Fibroblast of skin of abdomen (primary cell): ENCODE measurements at places on chromosomes 12 and 14.
A peak's percentile ranks its signal among the peaks of the same experiment; 100 is the strongest.

GRCh38 chr14:59265808-59266207 lies 77.3 kb downstream of the DAAM1 start:
- no peak for DNase-seq

- no peak for DNase-seq
Observed at GRCh38 chr12:96473394-96474093, 15.8 kb upstream of the CFAP54 start.

- peak; percentile 71 for DNase-seq
Observed at GRCh38 chr12:88185988-88186387, 43.9 kb downstream of the TMTC3 start.

DNA sequence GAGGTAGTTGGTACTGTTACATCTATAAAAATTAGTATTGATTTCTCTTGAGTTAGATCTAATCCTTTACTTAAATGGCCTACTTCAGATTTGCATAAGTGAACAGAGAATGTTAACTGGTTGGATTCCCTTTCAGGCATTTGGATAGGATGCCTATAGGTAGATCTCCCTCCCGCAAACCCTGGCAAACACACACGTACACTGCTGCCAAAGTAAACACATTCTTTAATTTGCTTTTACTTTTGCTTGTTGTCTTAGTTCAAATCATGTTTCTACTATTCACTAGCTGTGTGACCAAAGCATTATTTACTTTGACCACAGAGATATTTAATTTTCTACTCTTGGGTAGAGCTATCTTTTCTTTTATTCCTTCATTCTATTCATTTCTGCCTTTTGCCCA lies 936.1 kb upstream of the FBXO33 start:
- no peak for DNase-seq

DNA sequence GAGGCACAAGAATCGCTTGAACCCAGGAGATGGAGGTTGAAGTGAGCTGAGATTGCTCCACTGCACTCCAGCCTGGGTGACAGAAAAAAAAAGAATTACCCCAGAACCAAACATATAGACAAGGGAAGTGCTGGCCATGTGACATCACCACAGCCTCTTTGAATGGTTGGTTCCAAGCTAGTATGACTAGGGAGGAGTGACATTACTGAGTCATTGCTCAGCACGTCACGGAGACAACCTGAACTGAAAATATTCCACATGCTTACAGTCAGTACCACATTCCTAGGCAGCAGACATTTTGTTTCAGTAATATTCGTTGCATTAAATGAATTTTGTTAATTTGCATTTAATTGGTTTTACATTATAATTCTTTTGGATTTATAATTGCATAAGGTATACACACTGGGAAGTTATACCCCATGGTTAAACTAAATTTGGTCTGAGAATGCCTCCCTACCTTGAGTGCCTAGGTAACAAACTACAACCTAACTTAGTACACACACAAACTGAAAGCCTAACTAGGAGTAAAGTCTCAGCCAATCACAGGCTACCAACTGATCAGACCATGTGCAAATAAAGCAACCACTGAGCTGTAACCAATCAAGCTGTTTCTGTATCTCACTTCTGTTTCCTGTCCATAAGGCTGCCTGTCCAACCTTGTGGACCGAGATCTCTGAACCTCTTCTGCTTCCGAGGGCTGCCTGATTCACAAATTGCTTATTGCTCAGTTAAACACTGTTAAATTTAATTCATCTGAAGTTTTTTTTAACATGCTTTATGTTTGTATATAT lies 164.4 kb downstream of the CAND1 start:
- peak; percentile 39 for DNase-seq

GRCh38 chr14:100102156-100102785 lies 37.0 kb downstream of the EVL start:
- no peak for DNase-seq
